ENCODE measurements at places on chromosomes 11 and 22. TPM values are rescaled to one million over a fixed set of nuclear protein-coding genes. Genes with fewer than 3 reads are reported as not detected.

DNA sequence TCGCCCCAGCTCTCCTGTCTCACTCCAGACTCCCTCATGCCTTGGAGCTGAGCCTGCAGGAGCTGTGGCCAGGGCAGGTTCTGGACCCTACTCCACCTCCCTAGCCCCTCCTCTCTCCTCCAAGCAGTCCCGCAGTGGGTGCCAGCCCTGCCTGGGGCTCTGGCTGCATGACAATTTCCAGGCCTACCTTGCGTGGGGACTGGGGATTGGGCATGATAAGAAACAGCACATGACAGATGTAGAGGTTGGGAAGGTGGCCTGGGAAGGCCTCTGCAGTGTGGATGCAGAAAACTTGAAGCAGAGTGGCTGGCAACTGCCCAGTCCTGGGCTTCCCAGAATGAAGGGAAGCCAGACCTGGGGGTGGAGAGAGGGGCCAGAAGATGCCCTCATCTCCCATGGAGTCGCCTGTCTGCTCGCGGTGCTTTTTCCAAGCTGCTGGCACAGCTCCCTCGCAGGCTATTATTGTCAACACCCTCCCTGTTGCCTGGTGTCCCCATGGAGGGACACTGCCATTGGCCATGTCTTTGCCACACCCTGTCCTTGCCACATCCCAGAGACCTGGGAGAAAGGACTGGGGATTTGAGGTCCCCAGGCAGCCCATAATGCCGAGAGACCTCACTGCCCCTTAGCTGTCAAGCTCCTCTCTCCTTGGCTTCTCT lies 48.9 kb upstream of the CDON start:
- no peak for DNase-seq

DNA sequence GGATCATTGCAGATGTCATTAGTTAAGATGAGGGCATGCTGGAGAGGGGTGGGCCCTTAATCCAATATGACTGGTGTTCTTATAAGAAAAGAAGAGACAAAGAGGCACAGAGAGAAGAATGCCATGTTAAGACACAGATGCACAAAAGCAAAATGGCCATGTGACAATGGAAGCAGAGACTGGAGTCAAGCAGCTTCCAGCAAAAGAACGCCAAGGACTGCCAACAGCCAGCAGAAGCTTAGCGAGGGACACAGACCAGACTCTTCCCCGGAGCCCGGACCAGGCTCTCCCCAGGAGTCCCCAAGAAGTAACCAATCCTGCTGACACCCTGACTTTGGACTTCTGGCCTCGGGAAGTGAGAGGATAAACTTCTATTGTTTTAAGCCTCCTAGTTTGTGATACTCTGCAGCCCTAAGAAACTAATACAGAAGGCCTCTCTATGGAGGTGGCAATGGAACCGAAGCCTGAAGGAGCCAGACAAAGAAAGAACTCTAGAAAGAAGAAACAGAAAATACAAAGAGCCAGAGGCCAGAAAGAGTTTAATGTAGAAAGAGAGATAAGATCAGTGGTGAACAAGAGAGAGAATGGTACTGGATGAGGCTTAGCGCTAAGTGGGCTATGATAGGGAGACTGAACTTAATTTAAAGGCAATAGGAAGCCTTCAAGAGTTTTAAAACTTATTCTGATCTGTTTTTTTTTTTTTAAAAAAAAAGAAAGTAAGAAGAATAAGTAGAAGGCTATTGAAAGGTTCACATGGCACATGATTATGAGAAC lies 27.7 kb downstream of the PRCP start:
- DNase-seq = no peak

- DNase-seq = no peak
Observed at GRCh38 chr11:64804346-64805210, 1.6 kb upstream of the MAP4K2 start.

- DNase-seq = no peak
Observed at GRCh38 chr11:35321111-35321510, 98.2 kb downstream of the SLC1A2 start.

GRCh38 chr11:112776834-112777233 lies 184.4 kb upstream of the NCAM1 start:
- no peak for DNase-seq

Gene CST6
- 2.0 TPM for total RNA-seq

Gene RCOR2
- 0.34 TPM for total RNA-seq

Gene SYCE3
- total RNA-seq = not detected

Gene F2
- total RNA-seq = not detected

Gene SLC22A25
- total RNA-seq = not detected
